Type B pancreatic cell (in vitro differentiated cells): ENCODE measurements at places on chromosomes 11 and 22.

DNA sequence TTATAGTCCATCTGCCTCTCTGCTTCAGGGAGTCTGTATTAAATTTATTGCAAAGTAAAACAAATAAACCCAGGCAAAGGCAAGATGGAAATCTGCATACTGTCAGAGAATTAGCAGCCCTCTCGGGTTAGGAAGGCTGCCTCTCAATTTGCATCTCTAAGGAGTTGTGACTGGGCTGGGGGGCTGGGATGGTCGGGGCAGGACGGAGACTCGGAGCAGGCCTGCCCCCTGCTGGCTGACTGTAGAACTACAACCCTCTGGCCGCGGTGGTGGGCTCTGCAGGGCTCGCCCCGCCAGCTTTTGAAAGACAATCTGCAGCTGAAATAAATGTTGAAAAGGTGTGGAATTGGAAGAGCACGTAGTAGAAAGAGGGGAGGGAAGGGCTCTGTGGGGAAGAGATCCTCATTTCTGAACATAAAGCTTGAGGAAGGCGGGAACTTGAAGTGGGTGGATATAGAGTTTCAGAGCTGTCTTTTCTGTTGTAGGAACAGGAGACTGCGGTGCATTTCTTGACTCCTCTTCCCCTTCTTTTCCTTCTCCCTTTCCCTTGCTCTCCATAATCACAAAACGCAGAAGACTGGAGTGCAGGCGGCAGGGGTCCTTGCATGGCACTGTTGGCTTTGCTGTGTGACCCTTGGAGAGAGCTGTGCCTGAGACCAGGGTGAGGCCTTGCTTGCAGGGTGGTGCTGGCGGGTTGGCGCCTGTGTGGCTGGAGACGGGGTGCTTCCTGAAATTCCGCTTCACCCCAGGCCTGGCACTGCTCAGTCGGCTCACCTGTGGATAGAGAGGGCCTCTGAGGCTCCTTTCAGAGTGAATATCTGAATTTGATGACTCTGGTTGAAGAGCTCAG is 22.6 kb upstream of the PKNOX2 start:
- H3K4me1 ChIP-seq = peaks cover 52% of the 10 kb centered on the region
- peaks cover 49% of the 10 kb centered on the region for H3K27me3 ChIP-seq
- H3K36me3 ChIP-seq = no peaks in the 10 kb centered on the region
- no peak overlapping the region for H3K27ac ChIP-seq
- H3K4me3 ChIP-seq = no peak overlapping the region

GRCh38 chr22:27875951-27876350 is 43.1 kb downstream of the PITPNB start:
- H3K4me3 ChIP-seq = no peak overlapping the region
- no peaks in the 10 kb centered on the region for H3K27me3 ChIP-seq
- DNase-seq = no peak
- H3K36me3 ChIP-seq = peaks cover 16% of the 10 kb centered on the region

GRCh38 chr11:122686111-122686510 is 30.6 kb downstream of the UBASH3B start:
- no peak overlapping the region for H3K27ac ChIP-seq
- H3K36me3 ChIP-seq = no peaks in the 10 kb centered on the region
- H3K4me1 ChIP-seq = peaks cover 6% of the 10 kb centered on the region
- H3K27me3 ChIP-seq = no peaks in the 10 kb centered on the region
- H3K4me3 ChIP-seq = no peak overlapping the region

GRCh38 chr11:130606781-130607511 is 158.5 kb downstream of the ADAMTS15 start:
- peaks cover 8% of the 10 kb centered on the region for H3K27me3 ChIP-seq
- no peaks in the 10 kb centered on the region for H3K36me3 ChIP-seq
- DNase-seq = peak; percentile 47
- H3K27ac ChIP-seq = no peak overlapping the region

DNA sequence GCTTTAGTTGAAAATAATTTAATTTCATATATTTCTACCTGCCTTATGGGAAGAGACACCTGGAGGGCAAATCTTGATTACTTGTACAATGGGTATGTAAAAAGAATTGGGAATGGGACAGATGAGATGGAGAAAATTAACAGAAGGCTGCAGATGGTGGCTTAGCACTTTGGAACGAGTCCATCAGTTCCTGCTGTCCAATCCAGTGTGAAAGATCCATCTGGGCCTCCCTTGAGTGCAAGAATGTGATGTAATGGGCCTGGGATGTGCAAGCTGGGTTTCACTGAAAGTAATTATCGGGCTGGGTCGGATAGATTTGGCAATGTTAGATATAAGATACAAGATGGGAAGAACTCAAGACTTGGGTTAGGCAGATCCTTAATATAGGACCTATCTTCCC is 42.0 kb downstream of the CECR2 start:
- no peak for DNase-seq
- H3K36me3 ChIP-seq = no peaks in the 10 kb centered on the region
- H3K4me1 ChIP-seq = peaks cover 26% of the 10 kb centered on the region
- H3K4me3 ChIP-seq = no peak overlapping the region

DNA sequence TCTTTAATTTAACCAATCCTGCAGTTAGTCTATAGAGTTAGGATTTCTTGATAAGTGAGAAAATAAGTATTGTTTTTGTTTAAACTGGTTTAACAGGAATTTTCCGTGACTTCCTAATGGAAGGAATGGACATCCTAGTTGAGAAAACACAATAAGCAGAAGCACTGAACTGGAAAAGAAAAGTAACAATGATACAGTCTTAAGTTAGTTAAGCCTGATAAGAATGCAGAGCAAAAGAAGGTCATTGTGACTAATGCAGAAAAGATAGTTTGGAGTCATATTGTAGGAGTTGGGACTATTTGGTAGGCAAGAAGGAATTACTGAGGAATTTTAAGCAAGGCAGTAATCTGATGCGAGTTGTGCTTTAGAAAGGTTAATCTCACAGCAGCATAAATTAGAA is 11.7 kb downstream of the RNF141 start:
- DNase-seq = no peak
- peak overlapping the region; percentile 8 for H3K27ac ChIP-seq
- no peak overlapping the region for H3K4me3 ChIP-seq

GRCh38 chr11:69218271-69218682 is 62.5 kb downstream of the SMIM38 start:
- H3K4me1 ChIP-seq = peaks cover 10% of the 10 kb centered on the region
- no peak overlapping the region for H3K27ac ChIP-seq
- peak; percentile 55 for DNase-seq
- H3K27me3 ChIP-seq = peaks cover 9% of the 10 kb centered on the region
- H3K36me3 ChIP-seq = no peaks in the 10 kb centered on the region
- no peak overlapping the region for H3K4me3 ChIP-seq

GRCh38 chr11:47278769-47279168 is 8.8 kb downstream of the MADD start:
- no peaks in the 10 kb centered on the region for H3K4me1 ChIP-seq
- no peak overlapping the region for H3K27ac ChIP-seq

DNA sequence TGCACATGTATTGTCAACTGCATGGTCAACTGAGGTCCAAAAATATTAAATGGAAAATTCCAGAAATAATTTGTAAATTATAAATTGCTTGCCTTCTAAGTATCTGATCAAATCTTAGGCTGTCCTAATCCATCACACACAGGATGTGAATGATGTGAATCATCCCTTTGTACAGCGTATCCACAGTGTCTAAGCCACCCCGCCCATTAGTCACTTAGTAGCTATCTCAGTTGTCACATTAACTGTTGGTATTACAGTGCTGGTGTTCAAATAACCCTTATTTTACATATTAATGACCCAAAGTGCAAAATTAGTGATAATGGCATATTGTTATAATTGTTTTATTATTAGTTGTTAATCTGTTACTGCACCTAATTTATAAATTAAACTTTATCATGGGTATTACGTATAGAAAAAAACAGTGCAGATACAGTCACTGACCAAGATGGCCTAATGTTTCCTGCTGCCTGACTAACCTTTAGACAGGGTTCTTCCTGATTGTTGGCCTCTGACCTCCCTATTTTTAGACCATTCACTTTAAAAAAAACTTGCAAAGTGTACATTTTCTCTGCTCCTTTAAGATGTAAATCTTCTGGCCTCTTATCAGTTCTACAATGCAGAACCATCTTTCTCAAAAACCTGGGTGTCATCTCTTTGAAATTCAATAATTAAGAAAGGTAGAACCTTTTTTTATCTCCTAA is 2.9 kb upstream of the SVIP start:
- no peak overlapping the region for H3K27ac ChIP-seq
- H3K27me3 ChIP-seq = no peaks in the 10 kb centered on the region
- no peak overlapping the region for H3K4me3 ChIP-seq
- H3K36me3 ChIP-seq = no peaks in the 10 kb centered on the region

GRCh38 chr11:47560426-47560825 is 5.0 kb upstream of the PTPMT1 start:
- H3K4me3 ChIP-seq = no peak overlapping the region
- no peak for DNase-seq
- no peak overlapping the region for H3K27ac ChIP-seq
- H3K27me3 ChIP-seq = no peaks in the 10 kb centered on the region

GRCh38 chr11:6523253-6523652 is 26.2 kb downstream of the DNHD1 start:
- no peak overlapping the region for H3K4me3 ChIP-seq
- no peaks in the 10 kb centered on the region for H3K27me3 ChIP-seq
- H3K27ac ChIP-seq = no peak overlapping the region
- H3K4me1 ChIP-seq = no peaks in the 10 kb centered on the region
- no peak for DNase-seq

DNA sequence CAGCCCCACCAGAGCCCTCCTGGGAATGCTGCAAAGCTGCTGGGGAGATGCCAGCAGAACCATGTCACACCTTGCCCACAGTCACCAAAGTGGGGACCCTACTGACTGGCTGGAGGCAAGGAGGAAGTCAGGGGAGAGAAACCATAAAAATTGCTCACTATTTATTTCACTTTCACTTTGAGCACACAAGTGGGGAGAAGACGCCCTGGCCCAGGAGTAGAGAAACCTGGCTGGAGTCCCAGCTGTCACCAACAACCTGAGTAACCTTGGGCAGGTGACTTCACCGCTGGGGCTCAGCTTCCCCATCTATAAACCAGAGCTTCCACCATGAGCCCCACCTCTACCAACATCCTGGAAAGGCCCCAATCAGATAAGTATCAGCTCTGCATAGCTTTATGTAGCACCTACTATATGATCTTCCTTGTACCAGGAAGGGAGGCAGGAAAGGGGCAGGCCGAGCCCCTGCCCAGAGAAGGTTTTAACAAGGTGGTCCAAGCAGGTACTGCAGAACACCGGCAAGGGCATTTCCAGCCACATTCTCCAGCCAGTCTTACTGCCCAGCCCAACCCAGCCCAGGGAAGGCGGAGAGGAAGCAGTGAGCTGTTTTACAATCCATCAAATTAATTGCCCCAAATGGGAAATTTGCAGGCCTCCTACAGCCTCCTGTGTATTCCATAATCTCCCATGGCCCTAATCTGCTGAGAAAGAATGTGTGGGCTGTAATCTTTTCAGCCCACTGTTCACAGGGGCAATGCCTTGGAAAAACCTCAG is 27.6 kb downstream of the PLEKHA7 start:
- peak overlapping the region; percentile 69 for H3K4me3 ChIP-seq
- no peak for DNase-seq
- peak overlapping the region; percentile 90 for H3K27ac ChIP-seq
